ENCODE measurements at places on chromosomes 7 and 10. TPM values are rescaled to one million over a fixed set of nuclear protein-coding genes. Genes with fewer than 3 reads are reported as not detected.

DNA sequence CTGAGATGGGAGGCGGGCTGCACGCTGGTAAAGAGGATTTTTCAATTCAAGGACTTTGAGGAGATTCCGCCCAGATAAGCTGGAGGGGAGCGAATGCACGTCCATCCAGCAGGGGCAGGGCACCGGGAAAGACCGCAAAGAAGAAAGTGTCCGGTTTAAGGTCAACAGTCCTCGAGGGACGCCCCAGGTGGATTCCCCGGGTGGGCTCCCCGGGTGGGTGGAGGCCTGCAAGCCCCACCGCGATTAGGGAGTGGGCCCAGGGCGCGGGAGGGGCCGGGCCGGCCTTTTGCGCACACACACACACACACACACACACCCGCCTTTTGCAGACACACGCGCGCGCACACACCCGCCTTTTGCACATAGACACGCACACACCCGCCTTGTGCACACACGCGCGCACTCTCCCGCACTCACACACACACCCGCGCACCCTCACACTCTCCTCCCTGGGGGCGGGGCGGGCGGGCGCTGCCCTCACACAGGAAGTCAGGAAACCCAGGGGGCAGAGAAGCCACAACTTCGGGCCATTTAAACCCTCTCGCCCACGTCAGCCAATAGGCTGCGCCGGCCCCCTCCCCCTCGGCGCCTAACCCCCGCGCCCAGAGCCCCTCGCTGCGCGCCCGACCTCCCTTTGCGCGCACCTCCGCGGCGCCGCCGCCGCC is 615 bp downstream of the ARHGAP12 start:
- peak; percentile 23 for DNase-seq

DNA sequence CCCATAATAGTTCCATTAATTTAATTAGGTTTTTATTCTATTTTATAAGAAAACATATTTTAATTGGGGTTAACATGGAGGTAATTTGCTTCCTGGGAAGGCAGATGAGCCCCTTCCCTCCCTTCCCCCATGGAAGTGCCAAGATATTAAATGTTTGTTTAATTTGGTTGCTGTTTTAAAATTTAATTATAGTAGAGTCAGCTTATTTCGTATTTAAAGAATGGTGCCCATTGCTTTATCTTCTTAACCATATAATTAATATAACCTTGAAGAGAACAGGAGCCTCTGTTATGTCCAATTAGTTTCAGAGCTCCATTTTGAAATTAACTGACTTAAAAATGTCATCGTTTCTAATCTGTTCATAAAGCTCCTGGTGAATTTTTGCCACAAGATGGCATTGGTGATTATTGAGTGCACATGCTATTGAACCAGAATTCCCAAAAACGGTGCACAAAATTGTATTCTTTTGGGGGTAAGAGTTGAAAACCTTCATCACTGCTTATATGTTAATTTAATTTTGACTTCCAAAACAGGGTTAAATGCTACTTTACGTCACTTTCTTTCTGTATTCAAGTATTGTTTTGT is 26.0 kb downstream of the KLHDC10 start:
- DNase-seq = no peak

DNA sequence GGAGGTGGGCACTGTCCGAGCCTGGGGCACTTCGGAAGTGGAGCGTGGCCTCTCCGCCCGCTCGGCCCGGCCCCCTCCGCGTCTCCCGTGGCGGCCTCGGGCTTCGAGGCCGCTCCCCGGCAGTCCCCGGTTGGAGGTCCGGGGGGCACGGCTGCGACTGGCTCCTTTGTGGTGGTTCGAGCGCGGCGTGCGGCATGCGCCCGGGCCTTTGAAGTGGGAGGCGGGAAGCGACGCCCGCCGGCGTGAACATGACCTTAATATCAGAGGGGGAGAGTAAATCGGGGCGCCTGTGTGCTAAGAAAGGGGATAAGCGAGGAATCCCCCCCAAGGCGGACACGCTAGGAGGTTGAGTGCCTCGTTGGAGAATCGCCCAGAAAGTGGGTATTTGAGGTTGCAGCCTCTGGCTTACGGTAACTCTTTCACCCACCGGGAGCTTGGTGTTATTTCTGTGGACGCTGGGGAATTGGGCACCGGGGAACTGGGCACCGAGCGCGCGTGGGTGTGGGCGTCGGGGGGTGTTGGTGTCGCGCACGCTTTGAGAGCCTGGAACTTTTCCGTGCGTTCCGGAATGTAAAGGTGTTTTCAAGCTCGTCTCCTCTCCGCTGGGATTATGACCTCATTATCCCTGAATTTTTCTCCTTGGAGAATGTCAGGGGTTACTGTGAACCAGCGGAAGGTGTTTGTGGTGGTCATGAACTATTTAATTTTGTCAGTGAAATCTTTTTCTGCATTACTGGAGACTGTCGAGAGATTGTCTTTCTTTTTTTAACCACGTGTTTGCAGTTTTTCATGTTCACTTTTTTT is 660 bp downstream of the SUV39H2 start:
- no peak for DNase-seq

RUFY2 gene
- total RNA-seq = 119 TPM

KDM7A gene
- total RNA-seq = 18.6 TPM

Measured in occipital lobe (tissue), 3 donors.